NCI-H526 (cell line): ENCODE measurements at places on chromosomes 2 and 18.

DNA sequence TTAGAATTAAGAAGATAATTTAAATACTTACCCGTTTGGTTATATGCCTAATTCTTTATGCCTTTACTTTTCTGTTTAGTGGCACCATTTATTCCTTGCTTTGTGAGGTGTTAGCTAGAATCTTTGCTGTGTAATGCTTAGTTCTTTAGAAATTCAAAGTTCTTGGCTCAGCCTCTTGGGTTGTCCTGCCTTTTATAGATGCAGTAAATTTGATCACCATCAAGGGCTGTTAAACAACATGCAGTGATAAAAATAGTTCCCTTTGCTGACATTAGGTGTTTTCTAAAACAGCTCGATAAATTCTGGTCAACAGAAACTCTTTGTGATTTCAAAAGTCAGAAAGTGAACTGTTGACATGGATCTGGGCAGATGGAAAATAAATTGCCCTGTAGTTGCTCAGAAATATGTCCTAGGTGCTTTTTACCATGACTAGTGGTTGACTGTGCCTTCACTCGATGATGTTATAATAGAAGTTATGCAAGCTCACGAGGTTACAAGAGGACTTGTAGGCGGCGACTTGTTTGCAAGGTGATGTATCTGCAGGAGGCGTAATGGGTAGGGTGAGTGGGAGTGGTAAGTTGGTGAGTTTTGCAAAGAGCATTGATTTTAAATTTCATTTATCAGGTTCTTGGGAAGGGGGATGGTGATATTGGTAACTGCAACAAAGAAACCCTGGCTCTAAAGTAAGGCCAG, 52.1 kb downstream of the LRRTM1 start:
- DNase-seq, result no peak

GRCh38 chr18:33611525-33612135, 33.6 kb downstream of the ASXL3 start:
- no peak for DNase-seq

GRCh38 chr2:28048341-28048740, 157.8 kb downstream of the BABAM2 start:
- no peak for DNase-seq

DNA sequence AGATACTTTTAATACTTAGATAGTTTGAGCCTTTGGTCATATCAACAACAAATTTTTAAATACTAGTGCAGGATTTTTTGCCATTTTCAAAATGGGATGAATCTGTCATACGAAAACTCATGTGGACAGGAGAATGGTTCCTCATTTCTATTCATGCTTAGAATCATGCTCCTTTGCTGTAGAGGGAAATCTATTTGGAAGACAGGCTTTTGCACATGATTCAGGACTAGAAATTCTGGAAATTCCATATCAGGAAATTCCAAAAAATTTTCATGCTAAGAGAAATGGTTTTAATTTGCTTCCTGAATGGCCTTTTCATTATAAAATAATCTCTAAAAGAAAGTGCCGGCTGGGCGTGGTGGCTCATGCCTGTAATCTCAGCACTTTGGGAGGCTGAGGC, 39.3 kb downstream of the MOGAT1 start:
- no peak for DNase-seq

GRCh38 chr2:66846887-66847286, 412.0 kb downstream of the MEIS1 start:
- DNase-seq, result no peak

DNA sequence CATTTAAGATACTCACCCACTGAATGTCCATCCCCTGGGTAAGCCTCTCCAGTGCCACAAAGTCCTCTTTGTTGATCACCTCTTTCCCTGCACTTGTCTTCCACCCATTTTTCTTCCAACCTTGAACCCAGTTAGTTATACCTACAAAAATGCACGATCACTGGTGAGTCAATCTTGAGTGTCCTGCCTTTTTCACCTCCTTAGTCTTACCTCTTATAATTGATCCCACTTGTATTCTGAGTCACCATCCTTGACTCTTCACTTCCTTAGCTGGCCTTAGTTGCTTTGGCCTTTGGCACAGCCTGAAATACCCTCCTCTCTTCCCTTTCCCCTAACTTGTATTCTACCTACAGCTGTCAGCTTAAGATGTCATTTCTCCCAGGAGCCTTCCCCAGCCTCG, 10.2 kb downstream of the RNASEH1 start:
- DNase-seq, result no peak

DNA sequence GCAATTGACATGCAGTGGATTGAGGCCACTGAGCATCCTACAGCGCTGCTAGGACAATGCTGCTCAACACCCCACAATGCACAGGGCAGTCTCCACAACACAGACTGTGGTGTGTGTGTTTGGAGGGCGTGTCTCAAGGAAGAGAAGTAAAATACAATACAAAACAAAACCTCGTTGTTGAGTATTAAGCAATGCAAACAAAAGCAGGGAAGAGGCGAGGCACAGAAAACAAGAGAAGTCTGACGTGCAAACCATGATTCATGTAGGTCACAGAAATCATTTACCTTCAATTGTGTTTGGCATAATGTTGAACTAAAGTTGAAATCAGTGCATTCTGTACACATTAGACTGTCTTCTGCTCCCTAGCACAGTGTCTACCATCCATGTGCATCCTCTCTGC, 260.9 kb downstream of the PHLPP1 start:
- DNase-seq, result no peak

- DNase-seq, result no peak
Observed at GRCh38 chr2:55490554-55490953, 29.0 kb upstream of the CFAP36 start.

DNA sequence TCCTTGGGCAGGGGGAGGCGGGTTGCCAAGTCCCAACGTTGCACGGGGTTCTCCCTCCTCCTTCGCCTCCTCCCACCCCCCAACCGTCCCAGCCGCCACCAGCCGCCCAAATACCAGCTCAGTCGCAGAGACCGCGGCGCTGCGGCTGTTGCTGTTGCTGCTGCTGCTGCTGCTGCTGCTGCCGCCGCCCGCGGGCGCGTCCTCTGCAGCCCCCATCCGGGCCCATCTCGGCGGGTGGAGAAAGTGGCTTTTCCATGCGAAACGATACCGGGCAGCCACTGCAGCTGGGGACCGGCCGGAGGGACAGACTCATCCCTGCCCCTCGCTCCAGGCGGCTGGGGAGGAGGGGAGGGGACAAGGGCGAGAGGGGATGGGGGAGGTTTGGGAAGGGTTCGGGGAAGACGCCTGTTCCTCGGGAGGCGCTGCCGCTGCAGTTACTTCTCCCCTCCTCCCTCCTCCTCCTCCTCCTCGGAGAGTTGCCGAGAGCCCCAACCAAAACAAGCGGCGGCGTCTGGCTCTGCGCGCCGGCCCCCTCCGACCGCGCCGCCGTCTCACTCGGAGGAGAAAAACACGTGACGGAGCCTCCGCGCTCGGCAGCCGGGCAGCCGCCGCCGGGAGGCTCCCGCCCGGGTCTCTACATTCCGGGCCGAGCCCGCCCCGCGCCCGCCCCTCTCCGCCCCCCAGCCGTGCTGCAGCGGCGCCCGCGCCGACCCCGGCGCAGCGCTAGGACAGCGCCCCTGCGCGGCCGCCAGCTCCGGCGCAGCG, at the start of gene IRS1:
IRS1 (minus strand) TSS at position 610 of the 765 bp plus-strand sequence. CDS start 1,082 bp downstream, outside the sequence.
- DNase-seq, result peak; percentile 81

GRCh38 chr2:105114551-105114950, 76.7 kb downstream of the MRPS9 start:
- DNase-seq, result peak; percentile 19

DNA sequence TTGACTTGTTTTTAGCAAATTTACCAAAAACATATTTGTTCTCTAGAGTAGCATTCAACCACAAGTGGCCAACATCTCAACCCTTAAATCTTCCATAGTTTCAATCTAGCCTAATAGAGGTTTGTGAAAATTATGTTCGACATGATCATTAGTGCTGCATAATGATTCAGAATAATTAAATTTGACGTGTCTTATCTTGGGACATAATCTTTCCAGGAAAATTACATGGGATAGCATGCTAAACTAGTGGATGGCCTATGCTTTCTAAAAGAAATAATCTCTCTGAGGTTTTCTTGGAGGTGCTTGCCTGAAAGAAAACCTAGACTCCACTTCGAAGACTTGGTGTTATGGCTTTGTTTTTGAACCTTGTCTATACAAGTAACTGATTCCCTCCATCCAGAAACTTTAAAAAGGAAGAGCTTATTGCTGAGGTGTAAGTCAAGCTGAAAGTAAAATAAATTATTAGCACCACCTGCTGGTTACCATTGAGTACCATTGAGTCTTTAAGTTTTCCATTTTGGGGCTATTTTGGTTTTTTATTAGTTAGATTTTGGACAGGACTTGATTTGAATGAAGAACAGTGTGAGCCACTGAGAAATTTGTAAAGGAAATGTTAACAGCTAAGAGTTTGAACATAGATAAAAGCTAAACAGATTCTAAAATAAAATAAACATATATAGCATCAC, 32.7 kb downstream of the COX7A2L start:
- no peak for DNase-seq

GRCh38 chr2:20050104-20050645, 1.3 kb downstream of the LAPTM4A start:
- DNase-seq, result peak; percentile 38

DNA sequence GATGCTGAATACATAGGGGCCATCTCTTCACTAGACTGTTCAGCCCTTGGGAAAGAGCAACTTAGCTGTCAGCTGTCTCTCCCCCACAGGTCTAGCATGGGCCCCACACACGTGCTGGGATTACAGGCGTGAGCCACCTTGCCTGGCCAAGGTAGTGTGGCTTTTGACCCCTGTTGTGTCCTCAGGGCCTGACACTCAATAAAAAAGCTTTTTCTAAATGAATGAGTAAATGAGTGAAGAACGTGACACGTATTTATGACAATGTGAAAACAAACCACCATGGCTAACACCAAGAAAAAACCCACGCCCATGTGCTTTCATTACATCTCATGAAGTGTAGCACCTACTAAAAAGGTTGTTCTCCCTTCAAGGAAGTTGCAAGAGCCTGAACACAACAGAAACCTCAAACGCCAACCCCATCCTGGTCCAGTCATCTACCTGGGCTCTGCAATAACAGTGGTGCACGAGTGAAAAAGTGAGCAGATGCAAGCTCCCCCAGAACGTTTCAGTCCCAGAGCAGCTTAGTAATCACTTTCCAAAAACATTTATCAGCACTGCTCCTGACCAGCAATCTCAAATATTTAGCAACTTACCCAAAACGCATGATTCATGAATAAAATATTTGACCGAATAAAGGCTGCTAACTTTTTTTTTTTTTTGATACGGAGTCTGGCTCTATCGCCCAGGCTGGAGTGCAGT, 3.4 kb downstream of the WDFY1 start:
- DNase-seq, result no peak

DNA sequence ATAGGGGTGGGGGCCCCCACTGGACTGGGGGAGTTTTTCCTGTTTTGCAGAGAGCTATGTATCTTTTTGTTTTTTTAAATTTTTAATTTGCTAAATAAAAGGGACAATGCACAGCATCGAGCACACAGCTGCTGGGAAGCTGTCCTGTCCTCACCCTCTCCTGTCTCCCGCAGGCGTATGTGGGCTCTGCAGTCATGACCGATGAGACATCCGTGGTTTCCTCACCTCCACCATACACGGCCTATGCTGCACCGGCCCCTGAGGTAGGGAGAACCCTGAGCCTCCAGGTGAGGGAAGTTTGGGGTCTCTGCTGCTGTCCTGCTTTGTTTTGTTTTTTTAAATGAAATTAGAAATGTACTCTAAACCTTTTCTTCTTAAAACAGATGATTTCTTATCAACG, 27.6 kb downstream of the PLEKHB2 start:
- DNase-seq, result no peak

- peak; percentile 87 for DNase-seq
Observed at GRCh38 chr2:8506746-8507145, 175.1 kb upstream of the ID2 start.

- DNase-seq, result no peak
Observed at GRCh38 chr2:188459061-188459460, 167.4 kb downstream of the GULP1 start.

GRCh38 chr18:44988821-44989587, 308.3 kb downstream of the SETBP1 start:
- no peak for DNase-seq

GRCh38 chr2:9017411-9017810, 13.9 kb upstream of the MBOAT2 start:
- DNase-seq, result no peak

GRCh38 chr2:136796339-136796738, 31.0 kb downstream of the THSD7B start:
- no peak for DNase-seq

GRCh38 chr2:213015387-213016165, 135.8 kb downstream of the IKZF2 start:
- no peak for DNase-seq

DNA sequence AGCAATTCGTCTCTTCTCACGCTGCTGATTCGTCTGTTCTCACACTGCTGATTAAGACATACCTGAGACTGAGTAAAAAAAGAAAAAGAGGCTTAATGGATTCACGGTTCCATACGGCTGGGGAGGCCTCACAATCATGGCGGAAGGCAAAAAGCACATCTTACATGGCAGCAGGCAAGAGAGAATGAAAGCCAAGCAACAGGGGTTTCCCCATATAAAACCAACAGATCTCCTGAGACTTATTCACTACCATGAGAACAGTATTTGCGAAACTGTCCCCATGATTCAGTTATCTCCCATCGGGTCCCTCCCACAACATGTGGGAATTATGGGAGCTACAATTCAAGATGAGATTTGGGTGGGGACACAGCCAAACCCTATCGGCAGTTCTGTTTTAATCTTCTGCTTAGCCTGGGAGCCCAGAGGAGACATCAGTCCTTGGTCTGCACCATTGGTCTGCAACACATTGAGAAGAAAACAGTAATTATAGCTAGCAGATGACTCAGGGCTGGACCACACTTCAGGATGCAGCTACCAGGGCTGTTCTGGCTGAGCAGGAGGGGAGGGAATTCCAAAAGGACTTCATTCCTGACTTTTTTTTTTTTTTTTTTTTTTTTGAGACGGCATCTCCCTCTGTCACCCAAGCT, 69.4 kb downstream of the CABLES1 start:
- no peak for DNase-seq

DNA sequence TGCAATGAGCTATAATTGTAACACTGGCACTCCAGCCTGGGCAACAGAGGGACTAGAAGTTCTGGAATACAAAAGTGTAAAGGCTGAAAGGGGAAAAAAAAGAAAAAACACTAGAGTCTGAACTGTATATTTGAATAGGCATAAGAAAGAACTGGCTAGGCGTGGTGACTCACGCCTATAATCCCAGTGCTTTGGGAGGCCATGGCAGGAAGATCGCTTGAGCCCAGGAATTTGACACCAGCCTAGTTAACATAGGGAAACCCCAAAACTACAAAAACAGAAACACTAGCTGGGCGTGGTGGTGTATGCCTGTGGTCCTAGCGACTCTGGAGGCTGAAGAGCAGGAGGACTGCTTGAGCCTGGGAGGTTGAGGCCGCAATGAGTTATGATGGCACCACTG, 70.6 kb downstream of the SAP130 start:
- no peak for DNase-seq
